ENCODE measurements at places on chromosomes 7 and 10. TPM values are rescaled to one million over a fixed set of nuclear protein-coding genes. Genes with fewer than 3 reads are reported as not detected.

The USP6NL gene
- 7.9 TPM for total RNA-seq

The CYP3A4 gene
- not detected for total RNA-seq

The GNGT1 gene
- not detected for total RNA-seq

DNA sequence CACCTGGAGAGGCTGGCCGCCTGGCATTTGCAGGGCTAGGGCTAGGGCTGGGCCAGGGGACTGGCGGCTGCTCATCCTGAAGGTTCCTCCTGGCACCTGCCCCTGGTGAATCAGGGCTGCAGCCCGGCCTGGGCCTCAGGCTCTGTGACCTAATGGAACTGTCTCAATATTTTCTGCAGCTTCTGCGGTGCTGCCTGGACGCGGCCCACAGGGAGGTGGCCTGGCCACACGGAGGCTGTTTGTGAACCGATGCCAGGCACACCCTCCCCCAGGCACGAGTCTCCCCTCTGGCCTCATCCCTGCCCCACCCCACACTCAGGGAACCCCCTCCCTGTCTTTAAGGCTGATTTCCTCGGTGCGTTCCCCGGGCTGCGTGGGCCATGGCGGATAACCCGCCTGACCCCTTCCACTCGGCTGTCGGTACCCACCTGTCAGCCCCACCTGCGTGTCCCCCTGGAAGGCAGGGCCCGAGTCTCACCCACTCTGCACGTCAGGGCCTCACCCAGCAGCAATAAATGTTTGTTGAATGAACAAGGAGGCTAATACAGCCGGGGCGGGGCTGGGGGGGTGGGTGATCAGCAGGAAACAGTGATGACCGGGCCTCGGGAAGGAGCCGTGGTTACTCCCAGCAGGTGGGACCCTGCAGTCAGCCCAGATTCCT is 54.5 kb upstream of the DNAJB6 start:
- DNase-seq = no peak

- no peak for DNase-seq
Observed at GRCh38 chr7:144975882-144976281, 140.0 kb upstream of the TPK1 start.
